ENCODE measurements at places on chromosomes 5 and 9.

GRCh38 chr9:122562134-122562760 lies 9.3 kb downstream of the OR1N2 start:
- DNase-seq, result no peak

- DNase-seq, result no peak
These were observed 217.2 kb upstream of the DAPK1 start for GRCh38 chr9:87280421-87280820.

DNA sequence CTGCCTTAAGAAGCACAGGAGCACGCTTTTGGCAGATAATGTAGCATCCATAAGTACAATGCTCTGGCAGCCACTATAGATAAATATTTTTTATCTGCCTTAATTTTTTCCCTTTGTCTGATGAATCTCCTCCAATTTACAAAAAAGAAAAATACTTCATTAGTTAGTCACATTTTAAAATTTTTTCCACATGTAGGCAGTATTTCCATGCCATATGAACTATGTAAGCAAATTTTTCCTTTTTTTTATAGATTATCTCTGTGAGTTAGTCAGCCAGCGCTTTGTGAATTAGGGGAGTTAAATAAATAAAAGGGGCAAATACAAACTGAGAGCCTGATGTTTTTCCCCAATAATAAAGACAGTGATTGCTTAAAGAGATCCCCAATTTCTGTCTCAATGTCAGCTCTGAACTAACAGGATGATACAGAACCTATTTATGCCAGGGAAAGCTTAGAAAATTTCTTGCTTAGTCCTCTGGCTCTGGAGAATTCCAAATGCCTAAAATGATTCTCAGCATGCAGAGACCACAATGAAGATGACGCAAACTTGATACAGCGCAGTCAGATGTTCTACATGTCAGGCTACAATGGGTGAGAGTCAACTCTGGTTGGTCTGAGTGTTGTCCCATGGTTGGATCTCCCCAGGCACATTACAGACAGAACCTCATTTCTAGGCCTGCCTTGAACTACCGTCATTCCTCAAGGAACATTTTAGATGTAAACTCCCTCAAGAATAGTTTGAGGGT lies 390.4 kb upstream of the CDH6 start:
- no peak for DNase-seq

- peak; percentile 18 for DNase-seq
These were observed 322.4 kb upstream of the GRAMD2B start for GRCh38 chr5:126100767-126101166.

Data from HuH-7 (cell line).